ENCODE measurements at places on chromosomes 3 and 15.

DNA sequence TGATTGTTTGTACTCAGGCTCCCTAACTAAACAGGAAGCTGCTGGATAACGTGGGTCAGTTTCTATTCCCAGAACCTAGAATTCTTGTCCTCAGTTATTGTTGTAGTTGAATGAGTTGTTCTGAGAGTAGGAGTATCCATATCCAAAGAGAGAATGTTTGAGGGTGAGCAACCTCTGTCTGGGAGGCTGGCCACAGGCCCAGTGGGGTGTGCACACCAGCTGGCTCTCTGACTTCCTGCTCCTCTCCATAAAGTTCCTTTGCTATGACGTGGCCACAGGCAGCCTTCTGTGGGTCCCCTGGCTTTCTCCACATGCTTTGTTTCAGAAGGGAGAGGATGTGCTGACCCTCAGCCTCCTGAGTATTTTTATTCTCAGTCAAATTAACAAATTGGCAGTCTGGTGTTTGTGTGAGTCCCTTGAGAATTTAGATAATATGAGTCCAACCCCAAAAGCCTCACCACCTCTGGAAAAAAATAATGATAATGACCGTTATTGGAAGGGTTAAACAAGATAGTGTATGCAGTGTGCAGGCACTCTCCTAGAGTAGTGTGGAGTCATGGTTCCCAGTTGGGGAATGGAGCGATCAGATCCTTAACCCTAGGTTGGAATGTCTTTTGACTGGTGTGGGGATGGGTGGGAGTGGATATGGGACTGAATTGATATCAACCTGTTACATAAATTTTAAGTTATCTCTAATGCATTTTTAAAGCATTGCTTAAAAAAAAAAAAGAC is 47.6 kb upstream of the MED12L start:
- peak; percentile 16 for DNase-seq

GRCh38 chr3:55895897-55896566 is 408.9 kb upstream of the WNT5A start:
- no peak for DNase-seq

GRCh38 chr15:67253101-67253500 is 1.4 kb downstream of the AAGAB start:
- DNase-seq = no peak

DNA sequence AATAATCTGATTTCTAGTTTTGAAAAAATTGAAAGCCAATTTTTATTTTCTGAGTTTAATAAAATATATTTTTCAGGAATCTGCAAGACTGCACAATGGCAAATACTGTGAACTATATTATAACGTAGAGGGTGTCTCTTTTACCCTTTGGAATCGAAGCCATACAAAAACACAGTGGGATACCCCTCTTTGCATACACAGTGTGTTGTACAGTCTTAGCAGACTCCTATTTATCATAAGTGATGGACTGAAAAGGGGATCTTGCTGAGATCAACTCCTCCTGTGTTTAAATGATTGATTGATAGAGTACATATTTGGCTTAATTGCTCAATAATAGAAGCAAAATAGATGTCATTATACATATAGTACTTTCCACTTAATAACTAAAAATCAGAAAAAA is 981.2 kb downstream of the NSUN3 start:
- no peak for DNase-seq

DNA sequence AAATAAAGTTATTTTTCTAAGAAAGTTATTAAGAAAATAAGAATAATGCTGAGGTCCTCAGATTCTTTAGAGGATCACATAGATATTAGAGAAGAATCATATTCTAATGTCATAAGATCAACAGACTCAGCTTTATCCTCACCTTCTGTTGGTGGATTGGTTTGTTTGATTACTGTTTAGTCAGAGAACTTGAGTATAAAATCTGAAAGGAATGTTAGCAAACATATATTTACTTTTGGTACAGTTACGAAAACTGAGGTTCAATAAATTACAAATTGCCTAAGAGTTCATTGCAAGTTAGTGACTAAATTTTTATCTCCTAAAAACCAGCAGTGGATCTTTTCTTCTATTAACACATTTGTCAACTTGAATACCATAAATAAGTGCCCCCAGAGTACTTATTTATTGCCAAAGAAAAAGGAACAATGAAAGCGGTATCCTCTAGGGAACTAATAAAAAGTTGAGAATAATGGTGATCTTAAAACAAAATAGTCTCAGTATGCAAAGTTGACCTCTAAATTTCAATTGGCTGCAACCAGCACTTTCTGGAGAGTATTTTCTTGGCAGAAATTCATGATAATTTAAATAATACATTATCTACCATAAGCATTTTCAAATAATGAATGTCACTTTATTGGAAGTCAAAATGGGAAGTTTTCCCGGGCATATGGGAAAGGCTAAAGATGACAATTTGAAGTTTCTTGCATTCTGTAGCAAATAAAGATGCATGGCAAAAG is 296.8 kb downstream of the OTOL1 start:
- no peak for DNase-seq

GRCh38 chr3:149145974-149146373 is 16.5 kb downstream of the HPS3 start:
- DNase-seq = peak; percentile 56

- peak; percentile 12 for DNase-seq
Observed at GRCh38 chr3:48034000-48034516, 17.8 kb upstream of the MAP4 start.

- peak; percentile 80 for DNase-seq
Observed at GRCh38 chr3:87771337-87772192, 287.2 kb downstream of the CGGBP1 start.

DNA sequence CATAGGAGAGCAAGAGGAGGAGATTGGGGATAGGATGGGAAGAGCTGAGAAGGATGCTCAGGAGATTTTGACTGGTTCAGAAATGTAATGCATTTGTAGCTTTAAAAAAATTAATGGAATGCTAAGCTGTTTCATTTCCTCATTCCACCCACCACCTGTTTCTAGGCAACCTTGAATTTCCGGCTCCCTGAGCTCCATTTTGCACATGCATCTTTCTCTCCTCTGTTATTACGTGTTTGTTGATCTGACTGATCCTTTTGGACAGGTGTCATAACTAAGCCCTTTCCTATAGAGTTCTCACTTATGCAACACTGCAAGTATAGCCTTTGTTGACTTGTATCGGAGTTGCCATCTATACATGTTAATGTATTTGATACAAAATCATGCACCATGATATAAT is 4.3 kb downstream of the TMPRSS7 start:
- no peak for DNase-seq

DNA sequence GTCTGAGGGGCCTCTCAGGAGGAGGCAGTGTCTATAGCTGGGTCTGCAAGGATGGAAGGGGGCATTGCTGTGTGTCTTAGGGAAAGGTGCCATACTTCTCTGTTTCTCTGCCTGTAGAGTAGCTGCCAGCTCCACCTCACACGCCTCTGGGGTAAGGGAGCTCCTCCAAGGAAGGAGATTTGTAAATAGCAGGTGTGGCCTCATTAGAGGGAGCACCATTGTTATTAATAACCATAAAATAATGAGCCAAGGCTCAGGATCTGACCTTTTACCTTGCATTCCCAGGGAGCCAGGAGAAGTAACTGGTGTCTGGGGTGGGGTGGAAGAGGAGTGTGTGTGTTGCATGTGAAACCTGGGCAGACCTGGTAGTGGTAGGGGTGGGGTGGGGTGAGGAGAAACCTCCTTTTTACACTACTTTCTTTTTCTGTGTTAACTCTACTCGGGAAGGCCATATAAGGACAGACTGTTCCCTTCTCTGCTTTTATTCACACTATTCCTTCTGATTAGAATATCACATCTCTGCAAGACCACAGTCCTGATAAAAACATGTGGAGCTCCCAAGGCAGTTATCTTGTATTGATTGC is 2.2 kb upstream of the C15orf39 start:
- DNase-seq = peak; percentile 37

- DNase-seq = no peak
Observed at GRCh38 chr15:95687686-95688085, 642.8 kb upstream of the NR2F2 start.

- DNase-seq = peak; percentile 69
Observed at GRCh38 chr3:27357665-27358258, 11.4 kb downstream of the NEK10 start.

DNA sequence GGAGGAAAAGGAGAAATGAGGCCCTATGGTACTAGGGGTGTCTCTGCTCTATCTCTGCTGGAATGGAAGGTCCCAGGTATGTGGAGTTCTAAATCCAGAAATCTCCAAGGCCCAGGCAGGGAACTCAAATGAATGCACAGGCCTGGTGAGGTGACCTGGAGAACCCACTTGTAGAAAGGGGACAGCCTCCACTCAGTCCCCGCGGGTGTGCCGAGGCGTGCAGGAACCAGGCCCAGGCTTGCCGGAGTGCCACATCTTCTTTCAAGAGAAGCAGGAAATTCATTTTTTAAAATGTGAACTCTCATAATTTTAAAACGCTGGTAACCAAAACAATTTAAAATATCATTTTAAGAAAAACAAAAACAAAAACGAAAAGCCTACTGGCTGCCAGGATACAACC is 32.2 kb upstream of the ADCY5 start:
- DNase-seq = no peak

GRCh38 chr3:102113421-102114041 is 264.2 kb downstream of the NFKBIZ start:
- DNase-seq = no peak

DNA sequence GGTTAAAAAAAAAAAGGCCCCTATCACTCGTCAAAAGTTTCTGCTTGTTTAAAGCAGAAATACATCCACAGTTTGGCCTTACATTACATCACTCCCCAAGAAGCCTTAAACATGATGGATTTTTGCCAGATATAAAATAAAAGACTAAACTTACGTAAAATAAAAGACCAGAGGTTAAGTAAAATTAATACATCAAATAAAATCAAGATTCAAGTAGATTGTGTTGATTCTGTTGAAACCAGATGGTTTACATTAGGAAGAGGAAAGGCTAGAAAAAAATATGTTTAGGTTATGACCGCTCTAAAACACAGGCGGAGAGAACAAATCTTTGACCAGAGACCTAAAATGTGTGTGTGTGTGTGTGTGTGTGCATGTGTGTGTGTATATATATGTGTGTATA is 104.1 kb downstream of the DUT start:
- no peak for DNase-seq

DNA sequence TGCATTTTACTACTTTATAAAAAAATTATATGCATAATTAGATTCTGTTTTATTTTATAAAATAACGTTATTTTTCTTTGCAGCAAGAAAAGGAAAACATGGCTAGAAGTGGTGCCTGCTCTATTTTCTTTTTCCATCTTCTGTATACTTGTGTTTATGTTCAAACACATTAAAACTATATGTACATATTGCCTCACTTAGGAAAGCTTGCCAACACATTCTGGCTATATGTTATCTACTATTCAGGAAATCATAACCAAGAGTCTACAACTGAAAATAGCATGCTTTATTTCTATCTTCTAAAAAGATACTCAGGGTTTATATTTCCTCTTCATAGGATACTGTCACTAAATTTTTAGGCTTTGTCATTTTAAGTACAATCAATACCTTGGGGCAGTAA is 90.2 kb upstream of the KCNMB2 start:
- DNase-seq = no peak

DNA sequence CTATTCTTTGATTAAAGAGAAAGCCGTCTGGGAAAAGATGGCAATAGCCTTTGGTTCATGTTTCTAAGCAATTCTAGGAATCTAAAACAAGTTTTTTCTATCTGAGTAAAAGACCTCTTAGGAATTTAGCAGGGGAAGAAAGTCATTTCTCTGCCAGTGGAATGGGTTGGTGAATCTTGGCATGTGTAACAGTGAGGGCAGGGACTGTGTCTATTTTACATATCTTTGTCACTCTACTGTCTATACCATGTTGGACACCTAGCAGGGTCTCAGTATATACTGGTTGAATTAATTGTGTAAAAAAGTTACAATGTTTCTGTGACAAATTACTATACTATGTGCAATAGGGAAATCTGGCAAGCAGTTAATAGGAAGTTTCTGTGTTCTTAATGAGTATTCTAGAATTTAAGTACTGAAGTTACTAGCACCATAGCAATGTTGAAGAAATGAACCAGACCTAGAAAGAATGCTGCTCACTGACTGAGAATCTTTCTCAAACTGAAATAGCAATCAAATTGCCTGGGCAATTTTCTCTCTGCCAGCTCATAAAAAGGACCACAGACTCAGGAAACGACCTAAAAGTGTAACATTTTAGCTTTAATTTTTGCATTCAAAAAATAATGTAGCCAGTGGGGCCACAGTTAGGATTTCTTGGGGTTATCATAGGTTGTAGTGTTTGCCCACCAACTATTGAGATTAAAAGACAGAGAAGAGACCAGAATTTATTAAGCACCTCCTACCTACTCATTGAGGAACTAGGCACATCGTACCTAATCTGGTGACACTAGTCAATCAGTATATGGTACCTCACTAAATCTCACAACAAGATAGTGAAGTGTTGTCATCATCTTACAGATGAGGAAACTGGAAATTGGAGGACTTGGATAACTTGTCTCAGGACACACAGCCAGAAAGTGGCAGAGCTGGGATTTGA is 56.2 kb upstream of the LEKR1 start:
- no peak for DNase-seq

- peak; percentile 92 for DNase-seq
Observed at GRCh38 chr15:40047415-40048210, 8.6 kb upstream of the SRP14 start.

DNA sequence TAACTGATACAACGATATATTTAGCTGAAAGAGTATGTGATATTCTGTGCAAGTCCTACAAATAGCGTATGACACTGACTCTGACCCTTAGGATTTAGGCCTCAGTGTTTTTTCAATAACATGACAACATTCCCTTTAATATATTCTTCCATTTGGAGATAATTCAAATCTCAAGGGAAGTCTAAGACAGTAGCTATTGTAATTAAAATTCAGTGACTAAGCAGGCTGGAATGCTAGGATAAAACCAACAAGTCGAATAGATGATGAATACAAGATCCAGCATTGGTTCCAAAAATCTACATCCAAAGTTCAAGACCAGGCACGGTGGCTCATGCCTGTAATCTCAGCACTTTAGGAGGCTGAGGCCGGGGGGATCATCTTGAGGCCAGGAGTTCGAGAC is 56.2 kb downstream of the QTRT2 start:
- DNase-seq = no peak

GRCh38 chr15:22735781-22736180 is 50.7 kb upstream of the NIPA1 start:
- DNase-seq = no peak

DNA sequence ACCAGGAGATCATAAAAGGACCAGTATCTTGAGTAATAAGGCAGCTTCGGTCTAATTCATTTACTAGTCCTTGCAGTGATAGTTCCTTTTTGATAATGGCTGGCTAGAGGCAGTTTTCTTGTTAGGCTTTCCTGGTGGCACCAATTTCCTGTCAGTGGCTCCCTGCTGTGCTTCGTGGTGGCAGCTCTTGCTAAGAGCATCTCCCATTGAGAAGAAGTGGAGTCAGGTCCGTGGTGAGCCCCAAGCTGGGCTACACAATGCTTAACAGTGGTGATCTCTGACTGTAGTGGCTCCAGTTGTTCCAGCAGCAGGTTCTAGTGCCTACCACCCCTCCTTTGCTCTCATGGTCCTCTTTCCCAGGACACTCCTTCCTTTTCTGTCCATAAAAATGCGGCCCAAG is 111.2 kb downstream of the RAP2B start:
- DNase-seq = no peak

- no peak for DNase-seq
Observed at GRCh38 chr3:112115161-112115739, 17.8 kb downstream of the GCSAM start.

GRCh38 chr3:111335512-111336303 is 206.3 kb upstream of the CD96 start:
- no peak for DNase-seq

GRCh38 chr3:88918841-88919240 is 188.6 kb upstream of the EPHA3 start:
- DNase-seq = no peak

GRCh38 chr3:106518516-106518915 is 649.7 kb upstream of the CBLB start:
- no peak for DNase-seq

- DNase-seq = no peak
Observed at GRCh38 chr15:69392352-69392751, 21.8 kb upstream of the KIF23 start.

All from common myeloid progenitor, CD34-positive (primary cell).